ENCODE measurements at places on chromosomes 6 and 20.
A peak's percentile ranks its signal among the peaks of the same experiment; 100 is the strongest.

DNA sequence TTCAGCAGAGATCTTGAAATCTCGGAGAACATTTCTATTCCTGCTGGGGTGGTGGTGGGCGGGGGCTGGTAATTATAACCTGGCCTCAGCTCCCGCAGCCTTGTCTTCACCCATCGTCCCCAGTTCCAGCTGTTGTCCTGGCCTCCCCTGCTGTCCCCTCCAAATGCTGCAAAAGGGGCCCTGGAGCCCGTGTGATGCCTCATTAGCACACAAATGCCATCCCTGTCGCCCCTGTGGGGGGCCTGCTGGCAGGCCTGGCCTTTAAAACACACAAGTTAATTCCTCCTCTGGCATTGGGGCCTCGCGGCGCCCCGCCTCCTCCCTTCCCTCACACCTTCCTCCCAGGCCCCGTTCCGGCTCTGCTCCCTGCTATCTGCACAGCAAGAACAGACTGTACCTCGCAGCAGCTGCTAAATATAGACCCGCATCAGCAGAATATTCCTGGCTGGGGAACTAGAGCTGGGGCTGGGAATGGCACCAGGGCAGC is 85.7 kb downstream of the CDH22 start:
- no peak for DNase-seq

- DNase-seq, result no peak
Observed at GRCh38 chr6:169019727-169020491, 233.7 kb downstream of the THBS2 start.

DNA sequence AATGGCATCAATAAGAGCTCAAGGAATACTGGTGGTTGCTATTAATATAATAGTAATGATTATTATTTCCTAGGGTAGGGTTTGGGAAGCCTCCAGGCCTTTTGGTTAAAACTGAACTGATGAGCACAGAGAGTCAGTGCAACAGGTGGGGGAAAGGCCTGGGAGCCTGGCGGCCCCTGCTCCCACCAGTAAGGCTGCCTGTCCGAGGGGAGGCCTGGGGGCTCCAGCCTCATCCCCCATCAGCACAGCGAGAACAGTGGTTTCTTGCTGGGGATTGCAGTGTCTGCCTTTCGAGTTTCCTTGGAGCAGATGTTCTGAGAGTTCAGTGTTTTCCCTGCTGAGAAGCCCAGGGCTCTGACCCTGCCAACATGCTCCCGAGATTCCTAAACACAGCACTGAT is 340.4 kb downstream of the CDH26 start:
- no peak for DNase-seq

DNA sequence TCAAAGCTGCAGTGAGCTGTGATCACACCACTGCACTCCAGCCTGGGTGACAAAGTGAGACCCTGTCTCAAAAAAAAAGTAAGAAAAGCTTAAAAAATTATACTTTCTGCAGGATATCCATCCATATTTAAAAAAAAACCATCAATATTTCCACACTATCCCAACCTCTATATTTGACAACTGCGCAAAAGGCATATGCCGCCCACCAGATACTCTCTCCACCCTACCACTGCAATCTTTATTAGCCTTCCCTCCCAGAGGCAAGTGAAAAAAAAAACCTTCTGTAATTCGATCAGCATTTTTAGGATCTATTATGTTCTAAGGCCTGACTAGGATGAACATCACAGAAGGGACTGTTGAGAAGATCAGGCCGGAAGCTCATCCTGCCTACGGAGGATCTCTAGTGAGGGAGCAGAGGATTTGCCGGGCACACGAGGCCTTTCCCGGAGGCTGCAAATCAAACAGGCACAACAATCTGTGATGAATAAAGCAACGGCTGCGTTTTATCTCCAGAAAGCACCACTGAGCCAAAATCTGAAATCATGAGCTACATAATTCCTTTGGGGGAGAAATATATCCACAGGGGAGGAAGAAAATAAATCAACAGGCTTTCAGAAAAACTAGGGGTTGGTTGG is 65.9 kb downstream of the GFOD1 start:
- no peak for DNase-seq

DNA sequence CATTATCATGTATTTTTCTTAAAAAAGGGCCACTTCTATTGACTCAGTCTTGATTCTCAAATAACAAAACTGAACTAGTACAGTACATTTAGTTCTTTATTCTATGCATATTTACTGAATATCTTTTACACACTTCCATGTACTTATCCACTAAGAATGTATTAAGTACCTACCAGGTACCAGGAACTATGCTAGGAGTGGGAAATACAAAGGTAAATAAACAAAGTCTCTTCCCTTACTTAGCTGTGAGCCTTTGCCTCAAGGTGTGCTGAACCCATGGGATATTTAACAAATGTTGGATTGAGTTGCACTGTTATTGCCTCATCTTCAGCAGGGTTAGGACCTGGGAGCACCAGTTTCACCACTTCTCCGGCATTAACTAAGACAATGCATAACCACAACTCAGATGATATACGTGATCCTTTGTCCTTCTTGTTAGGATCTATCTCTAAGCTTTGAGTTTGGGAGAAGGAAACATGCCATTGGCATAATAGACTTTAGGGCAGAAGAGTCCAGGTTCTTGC is 533.9 kb downstream of the TFAP2B start:
- no peak for DNase-seq

DNA sequence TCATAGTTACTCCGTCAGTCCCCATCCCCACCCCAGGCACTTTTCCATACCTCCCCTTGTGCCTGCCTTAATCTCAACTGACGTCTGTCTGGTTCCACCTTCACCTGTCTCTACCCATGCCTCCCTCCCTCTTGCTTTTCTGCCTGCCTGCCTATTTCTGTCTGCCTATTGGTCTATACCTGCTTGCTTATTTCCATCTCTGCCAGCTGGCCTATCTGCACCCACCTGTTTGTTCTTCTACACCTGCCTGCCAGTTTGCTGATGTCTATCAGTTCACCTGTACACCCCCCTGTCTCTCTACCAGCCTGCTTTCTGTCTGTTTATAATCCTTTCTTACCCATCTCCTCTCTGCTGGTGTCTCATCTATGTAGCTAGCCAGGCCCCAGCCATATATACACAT is 87.5 kb downstream of the RALGAPA2 start:
- DNase-seq, result no peak

GRCh38 chr6:88492241-88492640 is 326.1 kb upstream of the CNR1 start:
- no peak for DNase-seq

DNA sequence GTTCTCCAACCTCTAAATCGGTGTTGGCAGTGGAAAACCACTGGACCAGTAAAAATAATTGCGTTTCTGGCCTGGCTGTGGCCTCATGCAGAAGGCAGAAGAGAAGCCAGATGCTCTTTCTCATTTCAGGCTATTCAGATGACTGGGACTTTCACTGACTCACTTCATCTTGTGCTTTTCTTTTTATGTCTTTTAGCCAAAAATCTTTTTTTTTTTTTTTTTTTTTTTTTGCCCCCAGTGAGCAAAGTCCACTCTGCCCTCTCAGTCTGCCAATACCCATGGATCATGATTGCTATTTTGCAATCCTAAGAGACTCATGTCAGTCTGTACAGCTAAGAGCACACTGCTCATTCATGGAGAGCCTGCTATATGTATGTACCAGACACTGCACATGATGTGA is 962.5 kb downstream of the KIF16B start:
- DNase-seq, result no peak

- peak; percentile 60 for DNase-seq
Observed at GRCh38 chr20:51318058-51318949, 224.2 kb downstream of the NFATC2 start.

DNA sequence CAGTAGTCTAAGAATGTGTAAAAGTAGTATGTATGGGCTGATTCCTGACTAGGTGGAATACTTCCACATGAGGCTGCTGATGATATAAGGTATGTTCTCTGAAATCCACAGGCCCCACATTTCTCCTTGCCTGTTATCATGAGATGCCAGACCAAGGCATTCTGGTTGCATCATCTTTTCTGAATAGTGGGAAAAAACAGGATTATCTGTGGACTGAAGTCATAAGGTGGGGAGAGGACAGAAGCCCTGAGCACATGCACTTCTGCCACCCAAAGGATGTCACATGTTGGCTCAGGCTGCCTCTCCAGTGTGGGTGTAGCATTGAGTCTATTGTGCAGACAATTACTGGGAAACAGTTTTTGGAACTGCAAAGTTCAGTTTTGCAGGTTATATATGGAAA is 184.5 kb upstream of the RAB32 start:
- DNase-seq, result no peak

DNA sequence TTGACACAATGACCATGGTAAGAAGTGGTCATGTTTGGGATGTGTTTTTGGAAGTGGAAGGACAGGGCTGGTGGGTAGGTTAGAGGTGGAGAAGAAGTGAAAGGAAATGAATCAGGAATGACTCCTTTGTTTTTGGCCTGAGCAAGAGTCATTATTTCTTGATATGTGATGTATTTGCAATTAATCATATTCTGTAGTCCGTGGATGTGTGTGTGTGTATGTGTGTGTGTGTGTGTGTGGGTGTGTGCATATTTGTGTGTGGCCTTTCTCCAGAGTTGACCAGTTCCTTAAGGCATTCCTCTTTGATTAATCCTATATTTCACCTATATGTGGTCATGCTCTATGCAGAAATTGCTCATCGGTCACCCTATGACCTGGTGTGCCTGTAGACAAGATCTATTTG is 130.7 kb downstream of the UTRN start:
- DNase-seq, result no peak

DNA sequence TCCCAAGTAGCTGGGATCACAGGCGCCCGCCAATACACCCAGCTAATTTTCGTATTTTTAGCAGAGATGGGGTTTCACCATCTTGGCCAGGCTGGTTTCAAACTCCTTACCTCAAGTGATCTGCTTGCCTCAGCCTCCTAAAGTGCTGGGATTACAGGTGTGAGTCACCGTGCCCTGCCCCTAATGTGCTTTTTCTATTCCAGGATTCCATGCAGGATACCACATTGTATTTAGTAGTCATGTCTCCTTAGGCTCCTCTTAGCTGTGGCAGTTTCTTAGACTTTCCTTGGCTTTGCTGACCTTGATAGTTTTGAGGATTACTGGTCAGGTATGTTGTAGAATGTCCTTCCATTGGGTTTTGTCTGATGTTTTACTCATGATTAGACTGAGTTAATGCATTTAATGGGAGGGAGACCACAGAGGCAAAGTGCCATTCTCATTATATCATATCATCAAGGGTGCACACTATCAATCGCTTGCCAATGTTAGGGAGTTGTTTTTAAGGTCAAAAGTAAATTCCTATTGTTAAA is 39.6 kb upstream of the TNFAIP3 start:
- DNase-seq, result no peak

DNA sequence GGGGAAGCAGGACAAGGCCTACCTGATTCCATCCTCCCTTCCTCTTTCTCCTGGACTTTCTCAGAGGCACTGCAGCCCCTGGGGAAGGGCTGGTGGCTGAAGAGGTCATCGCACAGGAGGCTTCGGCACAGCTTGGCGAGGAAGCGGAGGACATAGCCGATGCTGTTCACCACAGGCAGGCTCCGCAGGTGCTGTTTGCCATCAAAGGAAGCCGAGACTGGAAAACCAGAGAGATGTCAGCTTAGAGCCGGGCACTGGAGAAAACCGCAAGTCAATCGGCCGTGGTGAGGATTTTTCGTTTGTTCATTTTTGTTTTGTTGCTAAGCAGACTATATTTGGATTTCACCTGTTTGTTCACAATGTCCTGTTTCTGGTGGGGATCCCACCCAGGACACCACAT is 79.2 kb downstream of the SCML4 start:
- no peak for DNase-seq

GRCh38 chr6:98769546-98769945 is 64.8 kb upstream of the POU3F2 start:
- peak; percentile 27 for DNase-seq

DNA sequence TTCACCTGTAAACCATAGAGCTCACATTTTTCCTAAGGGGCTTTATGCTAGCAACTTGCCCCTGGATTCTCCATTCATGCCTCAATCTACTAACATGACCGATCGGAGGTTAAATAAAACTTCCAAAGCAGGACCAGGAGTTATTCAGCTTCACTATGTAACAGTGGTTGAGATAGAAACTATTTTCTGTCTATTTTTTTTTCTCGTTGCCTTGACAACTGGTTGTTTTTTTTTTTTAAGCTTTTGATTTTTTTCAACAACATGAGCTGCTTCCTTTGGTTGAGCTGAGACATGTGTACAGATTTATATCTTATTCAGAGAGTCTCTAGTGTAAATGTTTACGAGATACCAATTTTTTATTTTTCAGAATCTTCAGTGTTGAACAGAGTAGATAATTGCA is 85.7 kb downstream of the SHLD1 start:
- peak; percentile 43 for DNase-seq

DNA sequence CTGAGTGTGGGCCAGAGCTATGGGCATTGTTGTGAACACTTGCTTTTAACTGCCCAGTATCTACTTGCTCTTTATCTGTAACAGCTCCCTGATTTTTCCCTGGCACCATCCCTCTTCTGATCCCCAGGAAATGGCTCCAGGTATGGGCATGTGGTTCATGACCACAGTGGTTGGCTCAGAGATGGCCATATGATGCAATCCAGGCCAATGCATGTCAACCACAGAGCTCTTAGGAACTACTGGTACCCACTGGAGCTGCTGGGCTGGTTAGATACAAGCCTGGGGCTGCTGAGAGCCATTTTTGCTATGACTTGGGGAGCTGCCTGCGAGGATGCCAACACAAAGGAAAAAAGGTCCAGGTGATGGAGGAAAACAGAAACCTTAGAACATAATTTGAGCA is 55.6 kb downstream of the KCNB1 start:
- no peak for DNase-seq

Measured in NAMALWA (cell line).